Endodermal cell (in vitro differentiated cells): ENCODE measurements at places on chromosomes 2 and 18. TPM values are rescaled to one million over a fixed set of nuclear protein-coding genes. Genes with fewer than 3 reads are reported as not detected.

DNA sequence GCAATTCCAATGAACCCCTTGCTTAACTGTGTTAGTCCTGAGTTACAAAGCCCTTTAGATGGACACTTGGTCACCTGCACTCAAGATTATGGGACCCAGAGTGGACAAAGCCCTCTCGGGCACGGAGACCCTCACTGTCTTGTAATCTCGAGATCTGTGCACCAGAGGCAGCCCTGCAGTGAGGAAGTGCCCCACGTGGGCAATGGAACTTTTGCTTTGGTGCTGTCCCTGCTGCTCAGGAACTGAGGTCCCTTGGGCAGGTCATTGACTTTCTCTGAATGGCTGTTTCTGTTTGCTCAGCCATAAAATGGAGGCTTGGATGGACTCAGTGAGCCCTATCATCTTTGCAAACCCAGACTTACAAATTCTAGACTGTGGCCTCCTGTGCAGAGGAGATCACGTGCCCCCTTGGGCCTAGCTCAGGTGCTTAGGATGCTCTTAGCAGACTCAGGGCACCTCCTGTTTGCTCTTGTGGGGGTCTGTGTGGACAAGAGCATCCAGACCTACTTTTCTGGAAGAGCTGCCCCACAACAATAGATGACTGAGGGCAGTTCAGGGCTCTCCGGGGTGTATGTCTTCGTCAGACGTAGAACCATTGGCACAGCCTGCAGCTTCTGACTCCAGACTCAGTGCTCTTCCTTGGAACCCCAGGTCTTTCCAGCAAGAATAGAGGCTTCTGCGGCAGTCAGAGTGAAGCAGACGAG is 94.5 kb upstream of the HS6ST1 start:
- H3K27ac ChIP-seq = no peak overlapping the region
- H3K27me3 ChIP-seq = no peaks in the 10 kb centered on the region
- H3K4me1 ChIP-seq = peaks cover 16% of the 10 kb centered on the region
- no peak overlapping the region for H3K4me3 ChIP-seq
- H3K36me3 ChIP-seq = no peaks in the 10 kb centered on the region
- DNase-seq = peak; percentile 39

GRCh38 chr2:13545320-13545719 is 828.6 kb downstream of the TRIB2 start:
- no peaks in the 10 kb centered on the region for H3K36me3 ChIP-seq
- no peaks in the 10 kb centered on the region for H3K4me1 ChIP-seq
- H3K27ac ChIP-seq = no peak overlapping the region
- DNase-seq = no peak

- DNase-seq = no peak
- H3K4me3 ChIP-seq = no peak overlapping the region
- H3K27ac ChIP-seq = no peak overlapping the region
These were observed 63.5 kb downstream of the HDAC4 start for GRCh38 chr2:239337122-239337876.

- no peak for DNase-seq
- no peak overlapping the region for H3K4me3 ChIP-seq
- H3K4me1 ChIP-seq = no peaks in the 10 kb centered on the region
- H3K36me3 ChIP-seq = no peaks in the 10 kb centered on the region
- no peak overlapping the region for H3K27ac ChIP-seq
These were observed 119.3 kb upstream of the MAPRE2 start for GRCh38 chr18:34921811-34922385.

DNA sequence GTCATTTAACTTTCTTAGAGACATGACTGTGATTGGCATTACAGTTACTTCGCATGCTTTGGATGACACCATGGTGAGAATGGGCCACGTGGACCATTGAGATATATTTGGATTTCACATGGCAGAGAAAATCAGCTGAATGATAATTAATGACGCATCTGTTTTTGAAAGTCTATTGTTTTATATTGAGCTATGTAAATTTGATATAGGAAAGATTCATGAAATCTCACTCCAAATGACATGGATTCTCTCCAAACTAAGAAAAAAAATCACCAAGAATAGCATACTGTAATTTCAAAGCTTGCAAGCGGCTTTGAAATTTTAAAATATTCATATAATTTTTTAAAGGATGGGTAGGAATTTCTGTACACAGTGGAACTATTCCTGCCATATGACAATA is 163.7 kb downstream of the SH3BP4 start:
- H3K27me3 ChIP-seq = no peaks in the 10 kb centered on the region
- H3K27ac ChIP-seq = no peak overlapping the region
- no peak overlapping the region for H3K4me3 ChIP-seq
- no peak for DNase-seq
- no peaks in the 10 kb centered on the region for H3K36me3 ChIP-seq
- H3K4me1 ChIP-seq = no peaks in the 10 kb centered on the region

- no peak overlapping the region for H3K27ac ChIP-seq
- DNase-seq = no peak
- H3K4me1 ChIP-seq = no peaks in the 10 kb centered on the region
- H3K27me3 ChIP-seq = no peaks in the 10 kb centered on the region
- H3K4me3 ChIP-seq = no peak overlapping the region
- H3K36me3 ChIP-seq = no peaks in the 10 kb centered on the region
These were observed 900.8 kb upstream of the CELF4 start for GRCh38 chr18:38466426-38466825.

DNA sequence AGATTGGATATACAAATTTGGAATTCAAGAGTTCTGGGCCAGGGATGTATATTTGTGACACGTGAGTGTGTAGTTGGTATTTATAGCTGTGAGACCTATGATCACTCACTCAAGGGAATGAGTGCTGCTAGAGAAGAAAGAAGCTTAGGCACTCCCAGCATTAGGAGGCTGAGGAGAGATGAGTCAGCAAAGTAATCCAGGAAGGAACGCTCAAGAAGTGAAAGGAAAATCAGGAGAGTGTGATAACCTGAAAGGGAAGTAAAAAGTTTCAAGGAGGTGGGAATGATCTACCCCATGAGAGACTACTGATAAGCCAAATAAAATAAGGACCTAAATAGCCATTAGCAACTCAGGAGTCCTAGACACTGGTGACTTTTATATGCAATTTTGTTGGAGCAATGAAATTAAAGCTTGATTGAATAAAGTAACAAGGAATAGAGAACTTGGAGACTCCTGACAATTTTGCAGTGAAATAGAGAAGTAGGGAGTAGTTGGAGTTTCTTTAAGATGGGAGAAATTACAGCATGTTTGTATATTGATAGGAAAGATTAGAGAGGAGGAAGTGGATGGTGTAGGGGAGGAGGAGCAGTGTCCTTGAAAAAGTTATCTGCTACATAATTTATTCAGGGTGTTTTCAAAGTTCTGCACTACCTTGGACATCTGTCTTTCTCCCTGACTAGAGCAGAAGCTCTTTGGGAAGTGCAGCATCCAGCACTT is 89.9 kb downstream of the UBE2E3 start:
- no peaks in the 10 kb centered on the region for H3K36me3 ChIP-seq
- H3K27ac ChIP-seq = no peak overlapping the region
- peaks cover 16% of the 10 kb centered on the region for H3K4me1 ChIP-seq
- no peak overlapping the region for H3K4me3 ChIP-seq

GRCh38 chr2:46350029-46350689 is 53.0 kb downstream of the EPAS1 start:
- no peaks in the 10 kb centered on the region for H3K4me1 ChIP-seq
- H3K27ac ChIP-seq = no peak overlapping the region
- H3K4me3 ChIP-seq = no peak overlapping the region
- no peaks in the 10 kb centered on the region for H3K27me3 ChIP-seq
- H3K36me3 ChIP-seq = no peaks in the 10 kb centered on the region

DNA sequence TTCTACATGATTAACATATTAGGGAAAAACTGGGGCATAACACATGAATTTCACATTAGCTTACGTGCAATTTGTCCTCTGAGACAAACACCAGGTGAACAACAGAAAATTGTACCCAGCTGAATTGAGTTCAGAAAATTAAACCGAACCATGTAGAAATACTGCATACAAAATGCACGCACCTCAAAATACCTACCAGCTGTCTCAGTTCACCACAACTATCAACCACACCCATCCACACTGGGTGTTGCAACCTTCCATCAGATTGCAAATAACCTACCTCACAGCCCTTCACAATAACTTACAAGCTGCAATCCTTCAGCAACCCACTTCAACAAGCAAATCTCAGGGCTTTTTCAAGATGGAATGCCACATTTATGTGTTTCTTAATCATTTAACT is 55.9 kb downstream of the UNC50 start:
- H3K27me3 ChIP-seq = no peaks in the 10 kb centered on the region
- no peak for DNase-seq
- no peak overlapping the region for H3K27ac ChIP-seq
- no peaks in the 10 kb centered on the region for H3K4me1 ChIP-seq
- no peak overlapping the region for H3K4me3 ChIP-seq
- H3K36me3 ChIP-seq = no peaks in the 10 kb centered on the region

- H3K27ac ChIP-seq = no peak overlapping the region
- DNase-seq = no peak
These were observed 101.5 kb upstream of the CCDC195 start for GRCh38 chr2:224817676-224818075.

GRCh38 chr18:11019295-11020105 is 129.9 kb downstream of the PIEZO2 start:
- peaks cover 15% of the 10 kb centered on the region for H3K4me1 ChIP-seq
- no peaks in the 10 kb centered on the region for H3K36me3 ChIP-seq
- H3K4me3 ChIP-seq = no peak overlapping the region
- no peak overlapping the region for H3K27ac ChIP-seq

DNA sequence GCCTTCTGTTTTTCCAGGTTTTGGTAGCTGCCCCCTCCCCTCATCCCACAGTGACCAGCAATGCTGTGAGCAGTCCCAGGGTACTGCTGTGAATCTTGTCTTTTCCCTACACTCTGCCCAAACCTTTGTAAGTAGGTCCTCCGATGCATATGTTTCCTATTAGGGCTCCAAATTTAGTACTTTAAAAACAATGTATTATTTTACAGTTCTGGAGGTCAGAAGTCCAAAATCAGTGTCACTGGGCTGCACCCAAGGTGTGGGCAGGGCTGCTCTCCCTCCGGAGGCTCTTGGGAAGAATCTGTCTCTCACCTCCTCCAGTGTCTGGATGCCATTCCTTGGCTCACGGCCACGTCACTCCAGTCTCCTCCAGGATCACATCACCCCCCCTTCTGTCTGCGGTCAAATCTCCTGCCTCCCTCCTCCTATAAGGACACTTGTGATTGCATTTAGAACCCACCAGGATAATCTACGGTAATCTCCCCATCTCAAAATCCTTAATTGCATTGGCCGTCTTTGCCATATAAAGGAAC is 208.5 kb downstream of the SH3BP4 start:
- H3K4me3 ChIP-seq = no peak overlapping the region
- peaks cover 8% of the 10 kb centered on the region for H3K4me1 ChIP-seq
- no peak overlapping the region for H3K27ac ChIP-seq
- no peak for DNase-seq
- H3K27me3 ChIP-seq = no peaks in the 10 kb centered on the region

DNA sequence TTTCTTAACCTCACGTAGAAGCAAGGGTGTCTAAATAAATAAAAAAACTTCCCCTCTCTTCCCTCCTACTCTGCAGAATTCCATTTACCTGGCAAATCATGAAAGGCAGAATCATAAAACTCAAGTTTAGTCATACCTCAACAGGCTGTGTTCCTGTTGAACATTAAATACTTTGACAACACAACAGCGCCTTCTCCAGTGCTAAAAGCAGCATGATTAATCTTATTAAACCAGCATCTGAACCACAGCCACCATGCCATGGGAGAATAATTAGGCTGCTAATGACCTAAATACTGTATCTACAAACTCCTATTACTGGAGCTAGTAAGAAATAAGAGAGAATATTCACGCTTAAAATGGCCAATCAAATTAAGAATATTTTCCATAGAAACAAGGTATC is 68.1 kb downstream of the CDH2 start:
- no peaks in the 10 kb centered on the region for H3K27me3 ChIP-seq
- DNase-seq = no peak
- peaks cover 61% of the 10 kb centered on the region for H3K36me3 ChIP-seq
- H3K27ac ChIP-seq = no peak overlapping the region
- H3K4me3 ChIP-seq = peak overlapping the region; percentile 57

The EFHD1 gene
- total RNA-seq = 10.8 to 16.2 TPM (median 12.5 TPM) in 3 replicates

The SCYGR4 gene
- not detected in 2 replicates for total RNA-seq

The TNFAIP6 gene
- not detected in 3 replicates for total RNA-seq

The STK11IP gene
- total RNA-seq = 25.4 to 34.1 TPM (median 31.1 TPM) in 3 replicates

The AP1S3 gene
- total RNA-seq = 1.9 to 6.9 TPM (median 6.0 TPM) in 3 replicates
